ENCODE measurements at places on chromosomes 1 and 21. TPM values are rescaled to one million over a fixed set of nuclear protein-coding genes. Genes with fewer than 3 reads are reported as not detected.

FCRL6 gene
- total RNA-seq, result 2.5 TPM

PYHIN1 gene
- total RNA-seq, result 8.4 TPM

GPR157 gene
- total RNA-seq, result 23.3 TPM

FCRL5 gene
- total RNA-seq, result 9.8 TPM

MROH7 gene
- 1.2 TPM for total RNA-seq

TRPM2 gene
- total RNA-seq, result 13.8 TPM

CRP gene
- total RNA-seq, result not detected

PWP2 gene
- 2.9 TPM for total RNA-seq

DNASE2B gene
- total RNA-seq, result 1.5 TPM

TFAP2E gene
- total RNA-seq, result 7.3 TPM

FHAD1 gene
- 2.0 TPM for total RNA-seq

PDC gene
- total RNA-seq, result not detected

RIMKLA gene
- 14.3 TPM for total RNA-seq

PLOD1 gene
- total RNA-seq, result 63.5 TPM

TIPRL gene
- total RNA-seq, result 7.3 TPM

CELA2A gene
- not detected for total RNA-seq

TLR5 gene
- total RNA-seq, result 15.7 TPM

AMY1A gene
- not detected for total RNA-seq

SYCP1 gene
- not detected for total RNA-seq

CELSR2 gene
- total RNA-seq, result 8.0 TPM

HSD11B1 gene
- 19.4 TPM for total RNA-seq

PTPRU gene
- total RNA-seq, result 44.5 TPM

REN gene
- total RNA-seq, result not detected

MMEL1 gene
- 5.5 TPM for total RNA-seq

SEC22B gene
- total RNA-seq, result 27.4 TPM

SPOCD1 gene
- 12.7 TPM for total RNA-seq

LRRC53 gene
- not detected for total RNA-seq

CRNN gene
- total RNA-seq, result not detected

CDC14A gene
- total RNA-seq, result 56.6 TPM

CXADR gene
- 28.1 TPM for total RNA-seq
